ENCODE measurements at places on chromosomes 6 and 20. TPM values are rescaled to one million over a fixed set of nuclear protein-coding genes. Genes with fewer than 3 reads are reported as not detected.

GRCh38 chr6:144033816-144034735 lies 26.0 kb upstream of the PLAGL1 start:
- no peak overlapping the region for H3K4me3 ChIP-seq
- H3K4me1 ChIP-seq = no peaks in the 10 kb centered on the region
- no peak for DNase-seq
- H3K36me3 ChIP-seq = no peaks in the 10 kb centered on the region
- no peak overlapping the region for H3K27ac ChIP-seq

DNA sequence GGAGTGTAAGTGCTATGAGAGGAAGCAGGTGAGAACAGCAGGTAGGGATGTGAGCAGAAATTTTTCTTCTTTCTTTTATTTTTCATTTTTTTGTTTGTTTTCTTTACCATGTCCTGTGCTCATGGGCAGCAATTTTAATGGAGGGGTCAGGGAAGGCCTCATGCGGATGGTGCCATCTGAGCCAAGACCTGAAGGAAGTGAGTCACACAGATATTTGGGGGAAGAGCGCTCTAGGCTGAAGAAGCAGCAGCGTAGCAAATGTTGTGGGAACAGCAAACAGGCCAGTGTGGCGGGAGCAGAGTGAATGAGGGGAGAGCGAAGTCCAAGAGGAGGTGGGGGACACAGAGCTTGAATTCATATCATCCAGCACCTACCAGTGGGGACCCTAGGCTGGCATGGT lies 12.7 kb downstream of the SPDEF start:
- DNase-seq = no peak
- no peaks in the 10 kb centered on the region for H3K36me3 ChIP-seq
- no peak overlapping the region for H3K4me3 ChIP-seq
- H3K4me1 ChIP-seq = no peaks in the 10 kb centered on the region
- H3K27ac ChIP-seq = no peak overlapping the region

DNA sequence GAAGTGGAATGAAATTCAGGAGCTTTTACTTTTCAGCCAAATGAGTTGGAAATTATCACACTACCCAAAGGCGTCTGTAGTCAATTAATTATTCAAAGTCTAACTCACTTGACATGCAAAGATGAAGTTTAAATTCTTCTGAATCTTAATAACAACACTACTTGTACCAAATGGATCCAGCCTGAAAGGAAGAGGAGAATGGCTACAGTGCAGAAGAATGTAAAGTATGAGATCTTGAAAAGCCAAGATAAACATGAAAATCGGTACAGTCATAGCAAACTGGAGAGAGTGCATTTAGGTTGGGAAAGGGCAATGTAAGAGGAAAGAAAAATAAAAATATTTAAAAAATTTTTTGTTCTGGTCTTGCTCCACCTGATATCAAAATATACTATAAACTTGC lies 195.5 kb downstream of the SIM1 start:
- H3K4me3 ChIP-seq = no peak overlapping the region
- H3K4me1 ChIP-seq = no peaks in the 10 kb centered on the region
- H3K36me3 ChIP-seq = no peaks in the 10 kb centered on the region
- no peak for DNase-seq
- no peaks in the 10 kb centered on the region for H3K27me3 ChIP-seq
- H3K27ac ChIP-seq = no peak overlapping the region

DNA sequence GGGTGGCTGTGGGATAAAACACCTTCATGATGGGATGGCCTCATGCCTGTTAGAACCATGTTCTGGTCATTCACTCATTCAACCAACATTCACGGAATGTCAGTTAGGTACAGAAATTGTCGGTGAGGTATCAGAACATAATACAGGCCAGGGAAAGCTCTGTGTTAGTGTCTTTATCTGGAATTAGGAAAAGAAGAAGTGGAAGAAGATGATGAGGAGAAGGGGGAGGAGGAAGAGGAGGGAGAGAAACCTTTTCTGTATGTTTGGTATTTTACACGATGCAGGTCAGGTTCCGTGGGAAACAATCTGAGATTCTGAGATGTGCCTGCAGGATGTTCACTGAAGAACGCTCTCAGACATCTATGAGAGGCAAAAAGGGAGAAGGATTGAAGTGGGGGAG lies 5.6 kb downstream of the ADTRP start:
- no peak overlapping the region for H3K27ac ChIP-seq
- H3K4me1 ChIP-seq = peaks cover 9% of the 10 kb centered on the region
- H3K27me3 ChIP-seq = no peaks in the 10 kb centered on the region
- no peak for DNase-seq

BTN1A1 gene
- 0.06 TPM for total RNA-seq

TPBG gene
- 14.4 TPM for total RNA-seq

PTGIS gene
- total RNA-seq = 17.1 TPM

LHFPL5 gene
- not detected for total RNA-seq

FOXQ1 gene
- total RNA-seq = 2.0 TPM
